ENCODE measurements at places on chromosomes 12 and 14. TPM values are rescaled to one million over a fixed set of nuclear protein-coding genes. Genes with fewer than 3 reads are reported as not detected.

FSCB gene
- total RNA-seq: not detected

SCN8A gene
- 4.1 TPM for total RNA-seq

DNA sequence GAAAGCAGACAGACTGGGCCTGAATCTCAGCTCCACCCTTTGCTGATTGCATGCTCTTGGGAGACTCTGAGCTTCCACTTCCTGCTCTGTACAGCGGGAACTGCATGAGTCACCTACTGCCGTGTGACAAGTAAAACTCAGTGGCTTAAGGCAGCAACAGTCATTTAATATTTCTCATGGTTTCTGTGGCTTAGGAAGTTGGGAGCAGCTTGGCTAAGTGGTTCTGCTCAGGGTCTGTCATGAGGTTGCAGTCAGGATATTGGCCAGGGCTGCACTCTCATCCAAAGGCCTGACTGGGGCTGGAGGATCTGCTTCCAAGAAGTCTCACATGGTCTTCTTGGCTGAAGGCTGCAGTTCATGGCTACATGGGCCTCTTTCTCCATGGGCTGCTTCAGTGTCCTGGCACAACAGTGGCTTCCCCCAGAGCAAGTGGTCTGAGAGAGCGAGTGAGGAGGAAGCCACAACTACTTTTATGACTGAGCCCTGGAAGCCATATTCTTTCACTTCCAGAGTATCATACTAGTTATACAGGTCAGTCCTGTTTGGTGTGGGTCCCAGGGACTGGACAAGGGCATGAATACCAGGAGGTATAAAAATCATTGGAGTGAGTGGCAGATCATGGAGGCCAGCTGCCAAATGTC lies 49.7 kb downstream of the FAM222A start:
- H3K36me3 ChIP-seq: peaks cover 3% of the 10 kb centered on the region
- H3K27me3 ChIP-seq: no peaks in the 10 kb centered on the region
- peaks cover 2% of the 10 kb centered on the region for H3K4me1 ChIP-seq

CCDC175 gene
- total RNA-seq: not detected

CATSPERB gene
- total RNA-seq: 2.2 TPM

LRRC43 gene
- 1.6 TPM for total RNA-seq

RNF212B gene
- not detected for total RNA-seq

Measured in chondrocyte (in vitro differentiated cells).